AG08396 (cell line): ENCODE measurements at places on chromosomes 11 and 22.

GRCh38 chr11:45181193-45181888 lies 34.9 kb downstream of the PRDM11 start:
- no peak for DNase-seq

DNA sequence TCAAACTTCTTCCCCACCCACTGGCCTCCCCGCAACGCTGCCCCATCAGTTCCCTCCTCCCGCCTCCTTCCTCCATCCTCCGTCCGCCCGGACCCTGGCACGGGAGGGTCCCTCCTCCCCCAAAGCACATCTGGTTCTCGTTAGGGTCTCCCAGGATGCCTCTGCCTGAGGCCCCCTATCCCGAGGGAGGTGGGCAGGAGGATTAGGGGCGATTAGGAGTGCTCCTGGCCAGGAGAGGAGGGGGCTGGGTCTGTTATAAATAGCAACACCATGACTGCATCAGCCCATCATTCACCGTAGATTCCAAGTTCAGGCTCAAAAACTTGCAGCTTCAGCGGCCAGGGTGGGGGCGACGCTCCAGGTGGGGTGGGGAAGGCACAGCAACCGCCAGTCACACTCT lies 10.4 kb downstream of the MYRF start:
- no peak for DNase-seq

GRCh38 chr11:86773513-86774252 lies 26.7 kb upstream of the PRSS23 start:
- no peak for DNase-seq

DNA sequence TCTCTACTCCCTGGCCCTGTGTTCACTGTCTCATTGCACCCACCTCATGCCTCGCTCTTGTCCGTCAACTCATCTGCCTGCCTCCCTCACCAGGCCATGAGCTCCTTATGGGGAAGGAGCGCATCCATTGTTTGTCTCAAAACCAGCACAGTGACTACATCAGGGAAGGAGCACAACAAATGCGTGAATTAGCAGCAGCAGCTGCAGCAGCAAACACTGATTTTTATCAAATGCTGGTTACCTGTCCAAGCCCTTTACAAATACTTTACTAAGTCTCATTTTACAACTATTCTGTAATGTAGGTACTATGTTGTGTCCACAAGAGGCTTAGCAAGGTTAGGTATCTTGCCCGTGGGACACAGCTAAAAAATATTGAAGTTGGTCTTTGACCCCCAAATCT lies 85.9 kb upstream of the PLET1 start:
- no peak for DNase-seq

DNA sequence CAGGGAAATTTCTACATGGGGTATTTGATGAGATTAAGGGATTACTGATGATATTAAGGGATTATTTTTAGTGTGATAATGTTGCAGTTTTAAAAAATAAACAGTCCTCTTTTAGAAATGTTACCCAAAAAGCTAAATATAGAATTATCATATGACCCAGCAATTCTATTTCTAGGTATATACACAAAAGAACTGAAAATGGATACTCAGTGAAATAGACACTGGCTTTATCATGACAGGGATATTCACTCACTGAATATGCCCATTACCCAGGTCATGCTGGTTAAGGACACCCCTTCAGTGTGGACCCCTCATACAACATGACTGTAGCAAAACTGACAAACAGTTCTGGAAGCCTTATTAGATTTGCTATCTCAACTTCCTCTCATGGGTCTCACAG lies 27.8 kb downstream of the USP28 start:
- no peak for DNase-seq

DNA sequence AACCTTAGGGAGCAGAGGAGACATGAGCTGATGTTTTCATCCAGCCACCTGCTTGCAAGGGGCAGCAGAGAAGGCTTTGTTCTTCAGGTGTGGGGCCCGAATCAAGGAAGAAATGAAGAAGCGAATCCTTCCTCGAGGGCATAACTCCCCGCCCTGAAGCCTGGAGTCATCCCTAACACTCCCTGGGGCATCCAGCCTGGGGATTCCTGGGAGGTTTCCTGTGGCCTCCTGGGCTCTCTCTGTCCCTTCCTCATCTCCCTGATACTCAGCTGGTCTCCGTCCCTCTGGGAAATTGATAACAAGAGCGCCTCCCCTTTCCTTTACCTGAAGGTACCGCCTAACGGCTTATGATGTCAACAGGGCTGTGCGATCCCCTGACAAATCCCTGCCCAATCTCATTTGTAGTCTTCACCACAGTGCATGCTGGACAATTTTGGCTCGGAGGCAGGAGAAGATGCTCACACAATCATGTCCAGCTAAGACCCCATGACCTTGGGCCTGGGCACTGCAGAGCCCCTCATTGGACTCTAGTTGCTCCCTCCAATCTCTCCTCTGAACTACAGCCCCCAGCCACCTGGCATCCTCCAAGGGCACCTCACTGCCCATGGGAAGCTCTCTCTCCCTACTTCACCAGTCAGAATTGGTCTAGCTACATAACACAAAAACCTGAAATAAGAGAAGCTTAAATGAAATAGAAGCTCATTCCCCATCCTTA lies 80.6 kb upstream of the RTL6 start:
- DNase-seq, result no peak

GRCh38 chr22:43396321-43396933 lies 15.4 kb upstream of the MPPED1 start:
- no peak for DNase-seq

- no peak for DNase-seq
Observed at GRCh38 chr11:11349106-11349825, 3.8 kb downstream of the CSNK2A3 start.

DNA sequence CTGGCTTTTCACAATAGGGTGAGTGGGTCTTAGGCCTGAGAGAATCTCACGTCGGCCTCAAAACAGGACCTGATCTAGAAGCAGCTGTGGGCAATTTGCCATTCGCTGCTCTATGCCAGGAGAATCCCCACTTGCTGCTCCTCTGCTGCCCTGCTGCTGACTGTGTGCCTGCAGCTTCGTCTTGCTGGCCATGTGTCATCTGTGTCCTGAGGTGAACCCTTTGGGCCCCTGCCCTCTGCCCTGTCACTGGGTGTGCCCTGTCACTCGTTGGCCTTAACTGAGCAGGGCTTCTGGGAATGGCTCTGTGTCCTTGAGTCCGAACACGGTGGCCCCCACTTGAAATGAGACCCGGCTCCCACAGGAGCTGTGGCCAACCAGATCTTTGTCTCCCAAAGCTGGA lies 6.2 kb downstream of the NAA40 start:
- no peak for DNase-seq

DNA sequence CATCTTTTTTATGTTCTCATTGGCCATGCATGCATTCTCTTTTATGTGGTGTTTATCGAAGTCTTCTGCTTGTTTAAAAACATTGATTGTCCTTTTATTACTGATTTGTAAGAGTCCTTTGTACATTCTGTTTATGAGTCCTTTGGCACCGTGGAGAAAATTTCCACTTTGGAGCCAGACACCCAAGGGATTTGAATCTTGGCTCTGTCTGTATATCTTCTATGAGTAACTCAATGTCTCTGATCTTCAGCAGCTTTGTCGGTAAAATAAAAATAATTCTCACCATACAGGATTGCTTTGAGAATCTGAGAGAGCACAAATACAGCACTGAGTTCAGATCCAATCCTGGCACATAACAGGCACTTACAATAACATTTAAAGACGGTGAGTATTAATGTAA lies 12.8 kb upstream of the SORL1 start:
- no peak for DNase-seq

DNA sequence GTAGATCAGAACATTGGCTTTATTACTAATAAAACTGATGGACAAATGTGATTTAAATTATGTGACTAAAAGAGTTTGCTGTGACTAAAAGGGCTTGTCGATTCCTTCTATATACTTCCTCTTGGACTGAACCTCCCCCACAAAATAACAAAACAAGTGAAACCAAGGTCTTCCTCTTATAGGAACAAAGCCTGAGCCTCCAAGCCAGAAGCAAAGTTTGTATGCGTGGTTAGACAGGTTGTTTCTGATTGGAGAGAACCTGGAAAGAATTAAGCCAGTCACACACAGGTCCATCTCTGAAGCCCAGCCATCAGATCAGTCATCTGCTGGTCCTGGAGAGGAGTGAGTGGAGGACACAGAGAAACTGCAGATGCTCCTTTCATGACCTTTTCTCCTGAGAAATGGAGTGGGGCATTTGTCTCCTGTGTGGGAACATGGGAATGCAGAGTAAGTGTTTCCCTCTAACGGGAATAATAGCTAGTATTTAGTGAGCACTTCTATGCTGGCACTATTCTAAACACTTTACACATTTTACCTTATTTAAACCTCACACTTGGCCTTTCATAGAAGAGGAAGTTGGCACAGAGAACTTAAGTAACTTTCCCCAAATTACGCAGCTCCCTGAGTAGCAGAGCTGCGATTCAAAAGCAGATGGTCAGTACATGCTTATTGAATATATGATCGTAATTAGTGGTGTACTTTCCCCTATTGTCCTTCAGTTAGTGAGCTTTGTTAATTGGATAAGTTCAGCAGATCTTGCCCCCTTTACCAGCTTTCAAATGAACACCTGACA lies 77.1 kb downstream of the UVRAG start:
- no peak for DNase-seq

GRCh38 chr11:58958500-58958899 lies 19.2 kb downstream of the GLYATL1 start:
- peak; percentile 14 for DNase-seq

GRCh38 chr22:47328550-47329243 lies 566.2 kb downstream of the TBC1D22A start:
- peak; percentile 76 for DNase-seq

DNA sequence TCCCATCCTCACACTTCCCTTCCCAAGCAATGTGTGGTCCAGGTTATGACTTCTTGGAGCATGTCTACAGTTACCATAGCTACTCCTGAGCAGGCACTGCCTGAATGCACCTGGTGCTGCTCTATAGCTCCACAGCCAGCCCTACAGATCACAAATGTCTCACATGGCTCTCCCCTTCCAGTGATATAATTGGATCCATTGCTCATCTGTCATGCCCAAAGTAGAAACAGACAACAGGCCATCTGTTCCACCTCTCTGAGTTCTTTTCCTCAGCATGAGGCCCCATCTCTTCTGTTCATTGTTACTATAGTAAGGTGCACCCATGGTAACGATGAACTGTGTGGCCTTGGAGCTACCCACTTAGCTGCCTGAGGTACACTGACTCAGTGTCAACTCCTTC lies 320.3 kb upstream of the ZC3H12C start:
- no peak for DNase-seq

DNA sequence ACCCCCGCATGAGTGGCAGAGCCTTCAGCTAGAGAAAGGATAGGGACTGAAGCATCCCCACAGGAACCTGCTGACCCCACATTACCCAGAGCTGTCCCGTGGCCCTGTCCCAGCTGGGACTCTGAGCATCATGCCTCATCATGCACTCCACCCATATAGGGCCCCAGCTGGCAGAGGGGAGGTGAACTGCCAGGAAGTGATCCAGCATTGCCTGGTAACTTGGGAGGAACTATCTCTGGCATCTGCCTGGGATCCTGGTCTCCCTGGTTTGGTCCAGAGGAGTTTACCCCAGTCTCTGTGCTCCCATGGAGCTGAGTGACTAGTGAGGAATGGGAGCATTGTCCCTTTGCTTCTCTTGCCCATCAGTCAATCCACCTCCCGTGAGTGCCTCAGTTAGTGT lies 228.8 kb downstream of the GRIK4 start:
- DNase-seq, result no peak

- peak; percentile 66 for DNase-seq
Observed at GRCh38 chr22:24768537-24769374, 5.8 kb downstream of the PIWIL3 start.

DNA sequence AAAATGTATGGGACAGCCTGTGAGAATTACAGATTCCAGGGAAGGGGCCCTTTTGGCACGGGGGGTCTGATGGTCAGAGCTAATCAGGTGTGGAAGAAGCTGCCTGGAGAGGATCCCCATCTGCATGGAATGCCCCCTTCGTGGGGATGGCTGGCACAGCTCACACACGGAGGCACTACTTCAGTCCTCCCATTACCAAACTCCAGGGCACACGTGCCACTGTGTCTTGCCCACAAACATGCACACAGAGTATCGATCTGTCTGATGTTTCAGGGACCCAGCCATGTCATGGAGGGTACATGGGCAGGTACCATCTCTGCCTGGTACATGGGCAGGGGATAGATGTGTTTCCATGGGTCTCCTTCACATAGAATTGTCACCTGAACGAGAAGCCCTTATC lies 14.7 kb downstream of the KCNQ1OT1 start:
- no peak for DNase-seq

- DNase-seq, result peak; percentile 70
Observed at GRCh38 chr11:12693479-12694182, 19.4 kb downstream of the TEAD1 start.

- no peak for DNase-seq
Observed at GRCh38 chr22:47783433-47784366, 1021.2 kb downstream of the TBC1D22A start.

GRCh38 chr11:45857961-45858474 lies 10.7 kb downstream of the CRY2 start:
- DNase-seq, result peak; percentile 63

DNA sequence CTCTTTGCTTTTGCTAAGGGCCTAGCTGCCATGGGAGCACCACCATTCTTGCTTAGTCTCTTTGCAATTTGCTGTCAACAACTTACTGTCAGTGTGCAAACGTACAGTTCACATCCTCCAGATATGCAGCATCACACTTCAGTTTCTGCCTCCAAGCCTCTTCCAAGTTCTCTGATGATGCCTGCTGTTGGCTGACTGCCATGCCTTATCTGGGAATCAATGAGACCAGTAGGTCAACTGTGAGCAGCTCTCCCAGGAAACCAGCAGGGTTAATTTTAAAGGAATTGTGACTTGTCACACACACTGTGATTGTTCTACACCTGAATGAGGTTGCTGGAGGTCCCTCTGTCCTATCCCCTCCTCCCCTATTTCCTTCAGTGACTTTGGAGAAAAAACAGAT lies 56.0 kb downstream of the COPB1 start:
- DNase-seq, result no peak

- DNase-seq, result no peak
Observed at GRCh38 chr11:113643701-113644100, 62.4 kb downstream of the TMPRSS5 start.

- peak; percentile 30 for DNase-seq
Observed at GRCh38 chr11:96340555-96340885, 2.5 kb downstream of the MAML2 start.

DNA sequence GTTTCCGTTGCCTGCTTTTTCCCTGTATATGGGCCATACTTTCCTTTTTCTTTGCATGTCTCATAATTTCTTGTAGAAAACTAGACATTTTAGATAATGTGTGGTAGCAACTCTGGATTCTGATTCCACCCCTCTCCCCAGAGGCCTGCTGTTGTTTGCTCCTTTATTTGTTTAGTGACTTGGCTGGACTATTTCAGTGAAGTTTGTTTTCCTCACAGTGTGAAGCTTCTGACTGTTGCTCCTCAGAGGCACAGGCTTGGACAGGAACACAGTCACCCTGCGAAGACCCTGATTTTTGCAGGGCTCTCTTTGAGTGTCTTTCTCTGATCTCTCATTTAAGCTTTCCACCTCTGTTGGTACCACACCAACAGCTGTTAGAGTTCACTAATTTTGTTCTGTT lies 72.5 kb downstream of the SWAP70 start:
- no peak for DNase-seq

GRCh38 chr11:118226296-118226695 lies 1.5 kb upstream of the JAML start:
- no peak for DNase-seq
